ENCODE measurements at places on chromosomes 3 and 15.

DNA sequence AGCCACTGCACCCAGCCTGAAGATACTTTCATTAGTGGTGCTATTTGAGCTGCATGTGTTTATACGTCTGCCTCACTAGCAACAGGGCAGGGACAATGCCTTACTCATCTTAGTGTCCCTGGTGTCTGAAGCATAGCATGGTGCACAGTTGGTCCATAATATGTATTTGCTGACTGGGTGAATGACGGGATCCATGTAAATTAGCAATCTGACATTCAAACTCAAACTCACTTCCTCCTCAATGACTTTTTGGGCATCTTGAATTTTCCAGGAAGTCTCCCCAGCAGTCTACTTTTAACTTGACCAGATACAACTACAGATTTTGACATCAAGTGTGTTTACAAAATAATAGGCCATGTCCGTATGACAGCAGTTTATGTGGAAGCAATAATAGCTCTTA lies 3.0 kb upstream of the LDHAL6B start:
- DNase-seq = no peak

- no peak for DNase-seq
Measured at GRCh38 chr3:23762759-23763477, 42.8 kb upstream of the UBE2E1 start.

GRCh38 chr3:78846718-78847117 lies 921.1 kb downstream of the ROBO1 start:
- no peak for DNase-seq

GRCh38 chr15:31280046-31280830 lies 46.4 kb upstream of the KLF13 start:
- peak; percentile 96 for DNase-seq

- no peak for DNase-seq
Measured at GRCh38 chr3:70702132-70702531, 389.7 kb upstream of the MDFIC2 start.

- DNase-seq = no peak
Measured at GRCh38 chr3:186609247-186609868, 3.5 kb upstream of the AHSG start.

- no peak for DNase-seq
Measured at GRCh38 chr3:52396011-52396906, 48.6 kb downstream of the SEMA3G start.

DNA sequence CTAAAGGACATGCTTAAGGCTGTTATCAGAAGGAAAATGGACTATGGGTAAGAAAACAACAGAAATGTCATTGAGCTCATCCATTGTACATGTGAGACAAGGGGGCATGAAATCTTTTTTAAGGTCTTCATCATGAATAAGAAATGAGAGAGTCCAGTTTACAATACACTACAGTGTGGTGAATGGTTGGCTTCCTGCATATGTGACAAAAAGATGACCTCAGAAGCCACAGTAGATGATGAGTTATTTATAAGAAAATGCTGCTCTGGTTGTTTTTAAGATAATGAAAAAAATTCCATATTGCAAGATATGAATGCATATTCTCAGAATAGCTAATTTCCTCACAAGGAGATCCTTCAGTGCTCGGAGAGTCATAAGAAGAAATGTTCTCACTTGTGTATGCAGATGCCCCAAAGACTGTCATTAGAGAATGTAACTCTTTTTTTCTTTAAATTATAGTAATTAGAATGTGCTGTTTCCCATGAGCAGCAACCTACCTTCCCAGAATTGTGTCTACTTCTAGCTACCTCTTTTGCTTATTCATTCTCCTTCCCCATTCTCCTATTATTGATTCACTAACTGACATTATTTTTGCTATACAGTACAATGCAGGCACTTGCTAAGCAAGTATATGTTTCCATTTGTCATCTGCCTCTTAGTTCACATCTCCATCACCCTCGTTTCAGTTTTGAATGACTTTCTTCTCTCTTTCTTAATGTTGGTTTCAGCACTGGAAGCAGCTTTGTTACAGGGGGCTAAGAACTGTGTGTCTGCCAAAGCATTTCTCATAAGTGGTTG lies 152.0 kb upstream of the PEX5L start:
- no peak for DNase-seq

GRCh38 chr3:128153156-128154041 lies at the start of gene EEFSEC:
TSS of gene EEFSEC (plus strand) at chr3:128153481. CDS start at chr3:128153508, 27 bp downstream.
- peak; percentile 33 for DNase-seq

DNA sequence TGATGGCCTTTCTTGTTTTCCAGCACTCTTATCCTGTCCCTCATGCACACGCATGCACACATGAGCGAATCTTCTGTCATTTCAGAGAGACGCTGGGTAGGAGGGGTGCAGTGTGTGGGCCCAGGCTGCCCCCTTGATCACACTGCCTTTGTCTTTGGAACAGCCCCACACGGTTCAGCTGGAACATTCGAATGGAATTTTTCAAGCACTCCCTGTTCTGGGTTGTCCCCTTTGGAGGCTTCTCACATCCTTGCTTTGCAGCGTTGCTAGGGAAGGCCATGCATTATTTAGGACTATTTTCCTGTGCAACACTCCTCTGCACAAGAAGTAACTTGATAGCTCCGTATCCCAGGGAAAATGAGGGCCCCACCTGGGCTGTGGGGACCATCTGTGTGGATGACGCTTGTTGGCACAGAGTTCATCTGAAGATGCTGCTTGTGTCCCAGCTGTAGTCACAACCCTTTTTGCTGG lies 78.4 kb downstream of the SPSB4 start:
- no peak for DNase-seq

GRCh38 chr3:64088408-64089205 lies 65.3 kb upstream of the PSMD6 start:
- DNase-seq = peak; percentile 20

DNA sequence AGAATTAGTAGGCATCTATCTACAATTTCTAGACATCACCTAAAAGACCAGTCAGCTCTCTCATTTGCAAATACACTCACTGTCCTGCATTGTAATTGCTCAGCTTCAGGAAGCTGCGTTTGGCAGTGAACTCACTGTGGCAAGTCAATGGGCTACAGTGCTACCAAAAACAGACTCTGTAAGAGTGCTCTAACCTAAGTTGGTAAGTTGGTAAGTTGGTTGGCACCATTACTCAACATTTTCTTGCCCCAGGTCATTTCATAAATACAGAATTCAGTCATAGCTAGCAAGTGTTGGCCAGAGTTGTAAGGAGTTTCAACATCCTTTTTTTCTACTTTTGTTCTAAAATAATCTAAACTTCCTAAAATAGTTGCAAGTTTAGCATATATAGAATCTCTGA lies 466.3 kb downstream of the NAALADL2 start:
- no peak for DNase-seq

DNA sequence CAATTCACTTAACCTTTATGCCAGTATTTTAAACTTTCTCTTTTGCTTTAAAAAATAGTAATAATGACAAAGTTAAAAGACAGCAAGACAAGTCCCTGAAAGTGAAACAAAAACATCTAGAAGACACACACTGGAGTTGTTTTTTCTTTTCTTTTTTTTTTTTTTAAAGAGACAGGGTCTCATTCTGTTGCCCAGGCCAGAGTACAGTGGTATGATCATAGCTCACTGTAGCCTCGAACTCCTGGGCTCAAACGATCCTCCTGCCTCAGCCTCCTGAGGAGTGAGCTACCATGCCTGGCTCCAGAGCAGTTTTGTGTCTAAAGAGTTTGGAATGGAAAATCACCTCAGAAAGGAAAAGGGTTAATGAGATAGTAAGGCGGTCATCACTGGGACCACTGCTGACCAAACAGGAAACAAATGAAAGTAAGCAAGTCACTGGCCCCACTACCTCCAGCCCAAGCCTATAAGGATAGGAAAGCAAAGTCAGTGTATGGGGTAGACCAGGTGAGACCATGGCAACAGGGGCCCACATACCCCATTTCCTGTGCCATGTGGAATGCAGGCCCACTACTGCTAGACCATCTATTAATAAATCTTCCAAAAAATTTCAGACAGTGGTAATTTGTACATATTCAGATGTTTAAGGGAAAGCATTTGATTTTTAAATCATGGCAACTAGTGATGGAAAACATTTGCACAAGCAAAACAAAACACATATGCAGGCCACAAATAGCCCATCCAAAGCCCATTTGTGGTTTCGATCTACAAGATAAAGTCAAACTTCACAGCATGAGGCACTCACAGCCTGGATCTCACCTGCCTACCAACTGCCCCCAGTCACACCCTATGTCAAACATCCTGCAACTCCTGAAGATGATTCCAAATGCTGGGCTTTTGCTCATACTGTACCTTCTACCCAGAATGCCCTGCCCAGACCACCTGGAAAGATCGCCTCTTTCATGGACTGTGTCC lies 62.6 kb downstream of the OSBPL10 start:
- DNase-seq = no peak

GRCh38 chr3:108472001-108472591 lies 38.3 kb downstream of the MYH15 start:
- DNase-seq = no peak

GRCh38 chr15:44545913-44546802 lies 9.2 kb downstream of the EIF3J start:
- no peak for DNase-seq

GRCh38 chr15:33292717-33293307 lies 18.0 kb upstream of the RYR3 start:
- peak; percentile 46 for DNase-seq

DNA sequence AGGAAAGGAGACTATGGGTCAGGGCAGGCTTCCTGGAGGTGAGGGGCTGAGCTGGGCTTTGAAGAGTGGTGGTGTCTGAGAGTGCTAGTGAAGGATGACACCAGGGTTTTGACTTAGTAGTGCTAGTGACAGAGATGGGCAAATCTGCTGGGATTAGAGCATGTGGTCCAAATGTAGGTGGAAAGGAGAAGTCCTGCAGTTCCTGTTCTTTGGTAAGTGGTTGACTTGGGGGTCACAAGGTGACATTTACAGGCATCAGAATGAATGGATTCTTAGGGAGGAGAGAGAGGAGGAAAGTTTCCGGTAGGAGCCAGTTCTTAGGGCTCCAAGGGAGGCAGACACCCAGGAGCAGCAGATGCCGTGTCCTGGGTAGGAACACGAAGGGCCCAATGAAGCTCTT lies 796 bp upstream of the DOCK3 start:
- DNase-seq = no peak

DNA sequence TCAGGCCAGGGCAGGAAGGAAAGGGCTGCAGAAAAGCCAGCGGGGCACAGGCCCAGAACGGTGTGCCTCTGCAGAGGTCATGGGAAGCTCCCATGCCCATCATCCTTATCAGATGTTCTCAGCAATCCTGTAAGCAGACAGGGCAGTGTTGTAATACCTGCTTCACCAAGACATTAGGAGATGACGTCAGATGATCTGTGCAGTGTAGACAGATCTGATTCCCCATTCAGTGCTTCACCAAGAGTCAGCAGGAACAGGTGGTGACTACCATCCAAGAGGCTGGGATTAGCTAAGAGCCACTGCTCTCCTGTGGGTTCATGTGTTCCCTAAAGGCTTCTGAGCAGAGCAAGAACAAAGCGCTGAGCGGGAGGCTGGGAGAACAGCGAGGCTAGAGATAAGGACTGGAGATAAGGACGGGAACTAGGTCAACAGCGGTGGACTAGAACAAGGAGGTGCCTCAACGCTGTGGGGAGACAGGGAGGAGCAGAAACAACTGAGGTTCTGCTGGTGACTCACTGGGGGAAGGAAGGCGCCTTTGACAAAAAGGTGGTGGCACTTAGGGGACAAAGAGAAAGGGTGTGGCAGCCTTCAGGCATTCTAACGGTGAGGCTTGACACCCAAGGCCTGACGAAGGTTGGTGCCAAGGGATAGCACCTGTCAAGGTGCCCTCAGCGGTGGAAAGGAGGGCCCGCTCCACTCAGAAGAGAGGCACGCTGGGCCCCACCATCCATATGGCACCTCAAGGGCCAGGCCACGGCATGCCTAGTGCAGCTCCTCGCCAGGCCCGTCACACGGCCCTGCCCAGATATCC lies 28.4 kb downstream of the CCDC12 start:
- no peak for DNase-seq

GRCh38 chr3:76610150-76610549 lies 429.7 kb upstream of the ROBO2 start:
- no peak for DNase-seq

DNA sequence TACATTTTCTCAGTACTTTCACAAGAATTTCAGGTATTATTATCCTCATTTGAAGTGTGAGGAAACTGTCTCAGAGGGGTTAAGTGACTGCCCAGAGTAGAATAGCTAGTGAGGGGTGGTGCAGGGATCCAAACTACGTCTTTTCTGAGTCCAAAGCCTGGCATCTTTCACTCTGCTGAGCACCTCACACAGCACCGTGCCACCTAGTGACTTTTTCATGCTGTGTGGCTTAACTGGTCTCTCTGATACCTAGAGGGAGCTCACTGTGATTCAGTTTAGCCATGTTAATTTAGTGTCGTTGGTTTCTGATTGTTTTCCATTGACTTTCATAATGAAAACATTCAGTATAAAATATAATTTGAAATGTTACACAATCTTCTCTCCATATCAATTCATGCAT lies 91.4 kb upstream of the NLGN1 start:
- DNase-seq = no peak

Measured in NCI-H2081 treated with DMSO at 0.1 percent for 48 hours (cell line).